ENCODE measurements at places on chromosomes 13 and 19. TPM values are rescaled to one million over a fixed set of nuclear protein-coding genes. Genes with fewer than 3 reads are reported as not detected.
A peak's percentile ranks its signal among the peaks of the same experiment; 100 is the strongest.

DNA sequence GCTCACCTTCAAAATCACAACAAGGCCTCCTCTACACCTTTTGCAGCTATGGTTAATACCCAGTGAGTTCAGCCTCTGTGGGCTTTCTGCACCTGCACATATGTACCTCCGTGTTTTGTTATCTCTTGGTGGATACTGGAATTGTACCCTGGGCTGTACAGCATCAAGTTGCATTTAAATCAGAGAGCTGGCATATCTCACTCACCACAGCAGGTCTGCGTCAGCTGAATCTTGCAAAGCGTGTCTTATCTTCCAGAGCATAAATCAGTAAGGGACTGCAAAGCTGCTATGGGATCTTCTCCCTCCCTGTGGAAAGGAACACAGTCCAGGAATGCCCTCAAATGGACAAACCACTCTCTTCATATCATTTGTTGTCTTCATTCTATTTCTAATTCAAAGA is 1048.7 kb downstream of the UQCRFS1 start:
- H3K4me3 ChIP-seq = no peak overlapping the region
- no peaks in the 10 kb centered on the region for H3K4me1 ChIP-seq
- no peak for DNase-seq
- no peaks in the 10 kb centered on the region for H3K36me3 ChIP-seq

GRCh38 chr13:30429721-30430694 is 7.7 kb downstream of the UBE2L5 start:
- no peak overlapping the region for H3K27ac ChIP-seq
- no peaks in the 10 kb centered on the region for H3K36me3 ChIP-seq
- peaks cover 2% of the 10 kb centered on the region for H3K27me3 ChIP-seq
- no peak for DNase-seq
- H3K4me3 ChIP-seq = peak overlapping the region; percentile 47

- no peaks in the 10 kb centered on the region for H3K27me3 ChIP-seq
- peak overlapping the region; percentile 77 for H3K27ac ChIP-seq
- H3K36me3 ChIP-seq = no peaks in the 10 kb centered on the region
- DNase-seq = no peak
- peaks cover 5% of the 10 kb centered on the region for H3K4me1 ChIP-seq
These were observed 420.4 kb upstream of the GPC6 start for GRCh38 chr13:92806215-92806614.

DNA sequence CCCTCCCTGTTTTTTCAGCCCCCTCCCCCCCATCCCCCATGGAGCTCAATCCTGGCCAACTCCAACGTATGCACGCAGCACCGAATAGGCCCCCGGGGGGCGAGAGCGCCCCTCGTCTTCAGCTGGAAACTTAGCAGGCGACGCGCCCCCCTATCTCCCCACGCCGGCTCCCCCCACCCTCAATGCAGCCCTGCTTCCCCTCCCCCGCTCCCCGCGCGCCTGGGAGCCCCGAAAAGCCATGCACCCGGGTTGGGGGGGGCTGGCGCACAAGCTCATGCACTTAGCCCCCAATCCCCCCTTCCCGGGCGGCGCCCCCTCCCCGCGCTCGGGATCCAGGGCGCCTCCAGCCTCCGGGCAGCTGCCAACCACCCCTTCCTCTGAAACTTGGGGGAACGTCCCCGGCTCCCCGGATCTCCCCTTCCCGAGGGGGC is 508 bp downstream of the ZBTB7A start:
- peak overlapping the region; percentile 54 for H3K27ac ChIP-seq
- peak; percentile 75 for DNase-seq
- no peaks in the 10 kb centered on the region for H3K27me3 ChIP-seq
- peaks cover 22% of the 10 kb centered on the region for H3K4me1 ChIP-seq

DNA sequence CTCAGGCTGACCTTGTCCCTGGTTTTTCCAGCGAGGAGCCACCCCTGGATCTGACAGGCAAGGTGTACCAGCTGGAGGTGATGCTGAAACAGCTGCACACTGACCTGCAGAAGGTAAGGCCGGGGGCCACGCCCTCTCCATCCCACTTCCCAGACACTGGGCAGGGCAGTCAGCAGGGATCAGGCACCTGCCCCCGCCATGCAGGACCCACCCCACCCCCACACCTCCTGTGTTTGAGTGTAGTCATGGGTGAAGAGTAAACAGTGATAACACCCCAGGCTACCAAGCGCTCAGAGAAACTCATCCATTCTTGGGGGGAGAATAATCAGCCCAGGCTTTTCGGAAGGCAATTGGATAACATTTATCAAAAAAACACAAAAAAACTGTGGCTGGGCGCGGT is 19.9 kb downstream of the DPF1 start:
- peaks cover 1% of the 10 kb centered on the region for H3K36me3 ChIP-seq
- H3K4me1 ChIP-seq = no peaks in the 10 kb centered on the region
- H3K27me3 ChIP-seq = peaks cover 10% of the 10 kb centered on the region

DNA sequence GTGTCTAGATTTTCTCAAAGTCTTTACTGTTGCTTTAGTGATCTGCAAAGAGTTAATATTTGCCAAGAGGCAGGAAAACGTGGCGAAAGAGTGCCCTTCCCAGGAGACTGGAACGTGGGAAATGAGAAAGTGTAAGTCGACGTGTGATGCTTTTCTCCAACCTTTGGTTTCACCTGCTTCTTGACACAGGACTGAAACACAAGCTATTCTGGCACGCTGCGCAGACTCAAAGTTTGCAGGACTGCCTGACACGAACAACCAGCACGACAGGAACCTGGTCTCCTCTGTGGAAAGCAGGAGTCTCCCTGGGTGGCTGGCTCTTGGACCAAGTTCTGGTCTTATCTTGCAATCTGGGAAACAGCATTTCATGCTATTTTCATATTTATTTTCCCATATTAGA is 28.6 kb downstream of the RFXAP start:
- DNase-seq = no peak
- H3K36me3 ChIP-seq = peaks cover 2% of the 10 kb centered on the region
- H3K4me1 ChIP-seq = no peaks in the 10 kb centered on the region
- no peak overlapping the region for H3K4me3 ChIP-seq

DNA sequence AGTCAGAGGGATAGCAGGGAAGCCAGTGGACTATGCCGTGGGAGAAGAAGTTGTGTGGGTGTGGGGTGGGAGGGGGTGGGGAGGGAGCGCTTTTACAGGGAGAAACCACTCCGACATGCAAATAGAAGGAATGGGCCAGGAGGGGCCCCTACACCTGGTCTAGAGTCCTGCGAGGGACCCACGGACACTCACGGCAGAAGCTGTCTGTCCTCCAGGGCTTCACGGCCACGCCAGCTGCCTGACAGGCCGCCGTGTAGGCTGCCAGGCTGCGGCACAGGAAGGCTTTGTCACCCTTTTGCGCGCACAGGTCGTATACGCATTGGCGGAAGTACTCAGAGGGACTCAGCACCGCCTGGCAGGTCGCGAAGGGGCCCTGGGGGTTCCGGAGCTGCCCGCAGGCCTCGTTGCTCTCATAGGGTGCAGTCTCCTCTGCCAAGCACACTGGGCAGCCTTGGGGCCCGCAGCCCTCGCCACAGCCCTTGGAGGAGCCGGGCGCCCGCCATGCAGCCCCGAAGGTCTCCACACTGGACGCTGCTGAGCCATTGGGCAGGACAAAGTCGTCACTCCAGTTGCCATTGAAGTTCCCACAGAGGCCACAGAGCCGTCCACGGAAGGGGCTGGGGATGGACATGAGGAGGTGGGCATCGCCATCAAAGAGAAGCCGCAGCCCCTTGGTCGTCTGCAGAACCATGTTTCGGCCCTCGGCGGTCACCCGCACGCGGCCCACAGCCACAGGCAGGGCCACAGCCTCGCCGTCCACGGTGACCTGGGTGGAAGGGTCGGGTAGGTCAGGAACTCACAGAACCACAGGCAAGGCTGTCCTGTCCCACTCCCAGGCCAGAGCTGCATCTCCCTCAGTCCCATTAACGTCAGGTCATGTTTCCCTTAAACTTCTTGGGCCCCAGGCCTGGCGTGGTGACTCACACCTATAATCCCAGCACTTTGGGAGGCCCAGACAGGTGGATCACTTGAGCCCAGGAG is 26.0 kb upstream of the FBL start:
- no peaks in the 10 kb centered on the region for H3K4me1 ChIP-seq
- H3K36me3 ChIP-seq = no peaks in the 10 kb centered on the region
- no peak overlapping the region for H3K4me3 ChIP-seq
- no peaks in the 10 kb centered on the region for H3K27me3 ChIP-seq
- no peak for DNase-seq

ZSCAN4 gene
- total RNA-seq = not detected

TMEM255B gene
- total RNA-seq = 1.4 TPM

MCF2L gene
- 9.3 TPM for total RNA-seq

PSPC1 gene
- 80.3 TPM for total RNA-seq

SMAD9 gene
- not detected for total RNA-seq

Measured in activated naive CD8-positive, alpha-beta T cell treated with anti-CD3 and anti-CD28 coated beads, Interleukin-2, amount 10 ng/mL, durations not matched to agents 7 days and 5 days (primary cell).